A549 treated with CORT108297 at 1 μM for 4 hours (cell line): ENCODE measurements at places on chromosomes 2 and 18. TPM values are rescaled to one million over a fixed set of nuclear protein-coding genes. Genes with fewer than 3 reads are reported as not detected.

Gene EVA1A
- total RNA-seq: 10.7 to 13.6 TPM (median 11.5 TPM) in 5 replicates

Gene ADCYAP1
- not detected in 5 replicates for total RNA-seq

Gene EDAR
- 0.01 to 0.02 TPM in 2 of 5 replicates, not detected in the others for total RNA-seq

Gene GREB1L
- 1.4 to 2.9 TPM (median 1.9 TPM) in 5 replicates for total RNA-seq

Gene POLE4
- total RNA-seq: 99.2 to 200 TPM (median 158 TPM) in 5 replicates

Gene TIGD1
- 4.5 to 5.3 TPM (median 5.0 TPM) in 5 replicates for total RNA-seq

Gene AFF3
- total RNA-seq: 0.01 to 0.16 TPM (median 0.06 TPM) in 5 replicates

Gene NCKAP5
- 0.80 to 1.2 TPM (median 0.93 TPM) in 5 replicates for total RNA-seq

Gene HNMT
- 0.47 to 1.6 TPM (median 0.71 TPM) in 5 replicates for total RNA-seq

Gene C2orf66
- 0.06 to 0.13 TPM (median 0.07 TPM) in 3 of 5 replicates, not detected in the others for total RNA-seq

Gene ANKRD29
- total RNA-seq: 9.7 to 16.4 TPM (median 13.6 TPM) in 5 replicates

Gene TXNDC2
- total RNA-seq: 0.07 to 0.32 TPM (median 0.10 TPM) in 5 replicates

Gene TUBA4B
- total RNA-seq: 0.30 to 0.56 TPM (median 0.37 TPM) in 5 replicates

Gene LRPPRC
- 87.6 to 107 TPM (median 101 TPM) in 5 replicates for total RNA-seq

Gene AMER3
- total RNA-seq: not detected in 5 replicates

Gene OR6B2
- not detected in 5 replicates for total RNA-seq

Gene CIB4
- 0.16 to 0.34 TPM in 2 of 5 replicates, not detected in the others for total RNA-seq

Gene UGT1A3
- total RNA-seq: 0.07 to 0.17 TPM (median 0.13 TPM) in 3 of 5 replicates, not detected in the others

Gene IL37
- not detected in 5 replicates for total RNA-seq

Gene STARD6
- total RNA-seq: 0.15 TPM in 1 of 5 replicates, not detected in the others

Gene COA5
- 20.7 to 25.4 TPM (median 22.2 TPM) in 5 replicates for total RNA-seq

Gene TRIM54
- 0.45 to 0.71 TPM (median 0.61 TPM) in 5 replicates for total RNA-seq

Gene FHL2
- total RNA-seq: 63.4 to 81.4 TPM (median 73.1 TPM) in 5 replicates

Gene MAP3K19
- not detected in 5 replicates for total RNA-seq

Gene STPG4
- 0.05 TPM in 1 of 5 replicates, not detected in the others for total RNA-seq

Gene LMAN2L
- 23.0 to 26.0 TPM (median 23.8 TPM) in 5 replicates for total RNA-seq

Gene ALPP
- total RNA-seq: 0.59 to 0.81 TPM (median 0.74 TPM) in 5 replicates

Gene SERPINB3
- 0.06 to 0.17 TPM (median 0.08 TPM) in 5 replicates for total RNA-seq

Gene NT5DC4
- total RNA-seq: 0.06 TPM in 1 of 5 replicates, not detected in the others

Gene VWC2L
- total RNA-seq: not detected in 5 replicates

Gene PDCD1
- total RNA-seq: not detected in 5 replicates

Gene NYAP2
- not detected in 5 replicates for total RNA-seq

Gene MTLN
- 117 to 139 TPM (median 135 TPM) in 5 replicates for total RNA-seq

Gene EFR3B
- 12.8 to 15.3 TPM (median 13.5 TPM) in 5 replicates for total RNA-seq

Gene FHOD3
- 1.9 to 2.8 TPM (median 2.6 TPM) in 5 replicates for total RNA-seq

Gene LRRFIP1
- total RNA-seq: 67.2 to 99.4 TPM (median 91.1 TPM) in 5 replicates

Gene ANTXR1
- total RNA-seq: 106 to 157 TPM (median 144 TPM) in 5 replicates

Gene INHBB
- total RNA-seq: 11.9 to 20.8 TPM (median 16.5 TPM) in 5 replicates
